Globus pallidus (tissue), 1 donor: ENCODE measurements at places on chromosomes 11 and 22.
A peak's percentile ranks its signal among the peaks of the same experiment; 100 is the strongest.

DNA sequence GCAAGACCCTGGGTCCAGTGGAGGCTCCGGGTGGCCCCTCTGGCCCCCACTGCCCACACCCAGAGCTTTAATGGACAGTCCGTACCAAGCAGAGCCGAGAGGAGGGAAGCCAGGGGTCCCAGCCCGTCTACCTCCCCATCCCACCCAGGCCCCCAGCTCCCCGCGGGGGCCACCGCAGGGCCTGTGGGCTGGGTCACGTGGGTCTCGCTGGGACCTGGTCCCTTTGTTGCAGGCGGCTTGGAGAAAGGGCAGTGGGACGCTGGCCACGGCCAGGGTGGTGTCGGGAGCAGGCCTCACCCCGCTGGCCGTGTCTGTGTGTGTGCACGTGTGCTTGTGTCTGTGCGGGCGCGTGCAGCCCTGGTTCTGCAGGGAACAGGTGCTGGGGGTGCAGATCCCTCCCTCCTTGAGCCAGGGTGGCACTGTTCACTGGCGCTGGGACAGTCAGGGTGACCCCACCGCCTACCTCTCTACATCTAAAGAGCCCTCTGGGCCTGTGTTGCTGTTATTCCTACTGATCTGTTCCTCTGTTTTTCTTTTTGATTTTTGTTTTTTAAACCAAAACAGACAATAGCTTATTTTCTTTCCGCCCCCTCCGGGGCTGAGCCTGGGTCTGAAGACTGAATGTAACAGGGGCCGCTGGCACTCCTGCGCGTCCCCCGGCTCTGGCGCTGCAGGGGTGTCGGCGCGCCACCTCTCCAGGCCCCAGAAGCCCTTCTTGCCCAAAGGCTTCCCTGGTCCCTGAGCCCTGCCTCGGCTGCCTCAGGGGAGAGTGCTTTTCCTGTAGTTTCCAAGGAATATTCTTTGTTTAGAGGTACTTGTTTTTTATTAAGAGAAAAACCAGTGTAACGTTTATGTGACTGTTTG, 20.1 kb upstream of the TMEM191C start:
- no peak for DNase-seq

DNA sequence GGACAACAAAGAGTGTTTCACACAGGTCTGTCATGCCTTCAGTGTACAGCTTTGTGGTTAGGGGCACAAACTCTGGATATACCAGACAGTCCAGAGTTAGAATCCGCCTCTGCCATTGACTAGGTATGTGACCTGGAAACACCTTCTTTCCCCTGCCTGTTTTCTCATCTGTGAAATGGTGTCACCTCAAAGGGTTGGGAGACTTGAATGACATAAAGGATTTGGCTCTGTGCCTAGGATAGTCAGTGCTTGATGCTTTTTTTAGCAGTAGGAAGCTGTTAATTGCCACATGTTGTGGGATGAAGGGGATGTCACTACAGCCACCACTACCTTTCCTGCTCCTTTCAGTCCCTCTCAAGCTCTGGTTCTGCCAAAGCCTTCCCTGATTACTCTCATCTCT, 17.4 kb upstream of the LRRC55 start:
- DNase-seq: no peak

GRCh38 chr22:40434745-40435144, 64.4 kb downstream of the SGSM3 start:
- DNase-seq: no peak

GRCh38 chr11:44627911-44628729, 62.7 kb downstream of the CD82 start:
- peak; percentile 98 for DNase-seq

- DNase-seq: no peak
Observed at GRCh38 chr11:97965849-97966646, 1054.7 kb upstream of the CNTN5 start.

GRCh38 chr11:623999-624704, 603 bp downstream of the CDHR5 start:
- DNase-seq: no peak

GRCh38 chr11:32478277-32478731, 43.0 kb upstream of the WT1 start:
- no peak for DNase-seq

DNA sequence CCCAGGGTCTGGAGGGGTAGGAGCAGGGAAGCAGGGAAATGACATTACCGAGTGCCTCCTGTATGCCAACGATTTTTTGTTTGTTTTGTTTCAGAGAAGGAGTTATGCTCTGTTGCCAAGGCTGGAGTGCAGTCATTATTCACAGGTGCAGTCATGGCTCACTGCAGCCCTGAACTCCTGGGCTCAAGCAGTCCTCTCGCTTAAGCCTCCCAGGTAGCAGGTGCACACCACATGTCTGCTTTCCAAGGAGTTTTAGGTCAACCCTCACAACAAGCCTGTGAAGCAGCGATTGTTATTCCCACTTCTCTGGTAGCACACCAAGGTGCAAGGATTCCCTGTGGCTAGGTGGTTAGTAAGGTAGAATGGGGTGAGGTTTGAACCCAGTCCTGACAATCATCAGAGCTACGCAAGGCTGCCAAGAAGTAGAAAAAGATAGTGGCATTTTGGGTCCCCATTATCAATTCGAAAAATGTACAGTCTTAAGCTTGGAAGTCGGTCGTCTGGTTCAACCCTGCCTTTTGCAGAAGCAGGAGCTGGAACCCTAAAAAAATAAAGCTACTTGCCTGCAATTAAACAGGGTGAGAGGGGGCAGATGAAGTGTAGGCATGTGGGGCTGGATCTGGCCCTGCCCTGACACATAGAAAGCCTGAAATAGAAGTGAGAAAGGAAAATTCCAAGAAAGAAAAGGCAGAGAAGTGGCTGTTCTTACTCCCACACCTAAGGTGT, 9.1 kb downstream of the UCP3 start:
- no peak for DNase-seq

DNA sequence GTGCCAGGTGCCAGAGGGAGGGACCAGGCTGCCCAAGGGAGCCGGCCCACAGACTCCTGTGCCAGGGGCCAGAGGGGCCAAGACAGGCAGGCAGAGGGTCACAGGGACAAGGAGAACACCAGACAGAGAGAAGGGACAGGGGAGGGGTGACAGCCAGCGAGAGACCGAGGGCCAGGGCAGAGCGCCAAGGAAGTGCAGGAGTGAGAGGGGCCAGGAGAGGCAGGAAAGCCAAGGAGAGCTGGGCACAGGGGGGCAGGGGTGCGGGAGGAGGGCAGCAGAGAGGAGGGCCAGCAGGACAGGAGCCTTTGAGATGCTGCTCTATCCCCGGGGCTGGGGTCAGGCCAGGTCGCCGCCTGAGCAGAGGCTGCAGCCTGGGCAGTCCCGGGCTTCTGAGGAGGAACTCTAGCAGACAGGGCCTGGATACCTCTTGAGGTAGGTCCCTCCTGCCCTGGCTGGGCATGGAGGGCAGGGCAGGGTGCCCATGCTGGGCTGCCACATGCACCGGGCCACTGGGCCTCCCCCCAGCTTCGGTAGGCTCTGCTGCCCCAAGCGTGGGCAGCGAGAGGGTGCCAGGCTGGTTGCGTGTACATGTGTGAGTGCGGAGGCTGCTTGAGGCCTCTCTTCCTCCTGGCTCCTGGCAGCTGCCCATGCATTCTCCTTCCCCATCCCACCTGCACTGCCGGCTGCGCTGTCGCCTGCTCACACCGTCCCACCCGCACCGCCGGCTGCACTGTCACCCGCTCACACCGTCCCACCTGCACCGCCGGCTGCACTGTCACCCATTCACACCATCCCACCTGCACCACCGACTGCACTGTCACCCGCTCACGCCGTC, 12.2 kb downstream of the LSP1 start:
- no peak for DNase-seq

GRCh38 chr11:109106151-109106906, 315.7 kb upstream of the C11orf87 start:
- no peak for DNase-seq

- no peak for DNase-seq
Observed at GRCh38 chr11:67656278-67656922, 5.9 kb upstream of the ACY3 start.

GRCh38 chr22:45131749-45132148, 32.0 kb upstream of the NUP50 start:
- peak; percentile 20 for DNase-seq

- DNase-seq: no peak
Observed at GRCh38 chr11:5038341-5038740, 8.0 kb upstream of the OR52J3 start.

- no peak for DNase-seq
Observed at GRCh38 chr22:44692662-44693007, 9.4 kb upstream of the PRR5 start.

- DNase-seq: no peak
Observed at GRCh38 chr11:10650630-10651029, 42.9 kb downstream of the IRAG1 start.

DNA sequence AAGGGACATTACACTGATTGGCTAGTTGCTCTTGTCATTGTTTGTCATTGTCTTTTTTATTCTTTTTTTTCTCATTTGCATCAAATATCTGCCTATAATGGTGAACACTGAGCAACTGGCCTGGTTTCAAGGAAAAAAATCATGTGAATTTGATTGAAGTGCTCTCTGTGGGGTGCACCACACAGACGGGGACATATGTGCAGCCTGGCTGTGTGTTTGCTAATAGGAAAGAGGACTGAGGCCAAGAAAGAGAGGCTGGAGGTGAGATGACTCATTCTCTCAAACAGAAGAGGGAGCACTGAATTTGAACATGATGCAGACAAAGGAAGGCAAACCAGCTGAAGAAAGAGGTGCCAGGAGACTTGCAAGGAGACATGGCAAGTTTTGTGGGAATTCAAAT, 684.9 kb upstream of the CCDC90B start:
- DNase-seq: peak; percentile 66

- no peak for DNase-seq
Observed at GRCh38 chr11:102436561-102436960, 16.0 kb downstream of the TMEM123 start.

DNA sequence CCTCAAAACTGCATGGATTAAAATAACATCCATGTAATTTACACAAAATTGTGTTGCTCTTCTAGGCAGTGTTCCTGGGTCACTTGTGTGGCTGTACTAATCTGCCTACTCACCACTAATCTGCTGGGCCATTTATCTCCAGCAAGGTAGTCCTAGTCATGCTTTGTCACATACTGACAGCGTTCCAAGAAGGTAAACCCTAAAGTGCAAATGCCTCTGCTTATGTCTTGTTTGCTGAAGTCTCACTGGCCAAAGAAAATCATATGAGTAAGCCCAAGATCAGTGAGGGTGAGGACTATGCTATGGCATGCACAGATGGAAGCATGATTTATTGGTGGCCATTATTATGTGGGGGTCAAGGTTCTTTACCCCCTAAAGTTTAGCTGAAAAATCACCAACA, 630.2 kb upstream of the LUZP2 start:
- DNase-seq: no peak

DNA sequence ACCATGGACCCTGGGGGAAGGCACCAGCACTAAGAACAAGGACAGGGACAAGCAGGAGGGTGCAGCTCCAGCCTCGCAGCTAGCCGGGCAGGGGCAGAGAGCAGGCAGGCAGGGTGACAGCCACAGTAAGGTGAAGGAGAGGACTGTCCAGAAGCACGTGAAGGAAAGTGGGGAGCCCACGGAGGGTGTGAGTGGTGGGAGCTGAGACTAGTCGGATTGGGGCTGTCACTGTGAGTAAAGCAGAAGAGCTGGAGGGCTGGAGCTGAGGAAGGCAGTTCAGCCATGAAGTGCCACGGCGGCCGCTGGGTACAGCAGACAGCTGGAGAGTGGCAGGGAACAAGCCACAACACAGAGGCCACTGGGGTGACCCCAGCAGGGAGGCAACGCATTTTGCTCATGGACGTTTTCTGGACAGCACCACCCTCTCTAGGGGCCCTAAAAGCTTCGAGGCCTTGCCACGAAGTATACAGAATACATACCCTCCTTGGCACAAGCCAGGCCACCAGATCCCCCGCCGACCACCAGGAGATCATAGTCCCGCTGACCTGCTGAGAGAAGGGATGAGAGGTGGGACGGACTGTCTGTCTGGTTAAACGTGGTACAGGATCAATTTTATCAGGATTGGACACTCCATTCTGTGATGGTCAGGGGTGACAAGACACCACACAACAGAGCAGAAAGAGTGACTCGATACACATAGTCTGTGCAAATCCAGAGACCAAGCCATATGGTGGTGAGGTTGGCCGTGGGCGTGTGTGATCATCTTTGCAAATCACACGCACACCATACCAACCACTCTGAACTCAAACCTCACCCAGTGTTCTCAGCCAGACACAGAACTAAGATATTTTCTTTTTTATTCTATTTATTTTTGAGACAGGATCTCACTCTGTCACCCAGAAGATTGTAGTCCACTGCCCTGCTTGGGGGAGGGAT, 10.8 kb upstream of the COMT start:
- DNase-seq: no peak

- DNase-seq: peak; percentile 64
Observed at GRCh38 chr11:78350091-78350645, 67.5 kb downstream of the GAB2 start.

DNA sequence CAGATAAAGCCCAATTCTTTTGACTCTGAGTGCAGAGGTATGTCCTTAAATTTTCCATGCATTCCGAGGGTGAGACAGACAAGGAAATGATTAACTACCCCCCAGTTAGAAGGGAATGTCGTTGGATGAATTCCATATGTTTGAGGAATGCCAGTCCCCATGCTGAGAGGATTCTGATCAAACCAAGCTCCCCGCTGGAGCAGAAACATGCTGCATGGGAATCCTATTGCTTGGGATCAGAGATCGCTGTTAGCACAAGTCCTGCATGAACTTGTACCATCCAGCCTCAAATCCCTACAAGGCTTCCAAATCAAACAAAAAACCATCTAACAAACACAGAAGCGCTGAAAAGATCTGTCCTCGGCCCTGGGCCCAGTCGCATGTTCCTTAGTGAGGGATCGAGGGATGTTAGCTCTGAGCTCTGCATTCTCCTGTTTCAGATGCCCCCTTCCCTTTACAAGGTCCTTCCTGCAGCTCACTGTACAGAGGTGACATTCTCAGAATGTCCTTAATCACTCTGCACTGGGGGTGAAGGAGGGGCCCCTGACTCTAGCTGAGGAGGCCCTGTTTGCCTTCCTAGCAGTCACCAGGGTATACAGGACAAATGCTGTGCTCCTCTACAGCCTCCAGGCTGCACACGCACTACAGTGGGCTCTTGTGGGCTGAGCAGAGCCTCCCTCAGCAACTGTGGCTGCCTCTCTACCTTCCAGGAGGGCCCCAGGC, 353.4 kb downstream of the TENM4 start:
- no peak for DNase-seq

- DNase-seq: peak; percentile 63
Observed at GRCh38 chr11:118870396-118871343, 13.0 kb upstream of the CXCR5 start.

- no peak for DNase-seq
Observed at GRCh38 chr11:117145393-117145761, 1.3 kb downstream of the PAFAH1B2 start.

DNA sequence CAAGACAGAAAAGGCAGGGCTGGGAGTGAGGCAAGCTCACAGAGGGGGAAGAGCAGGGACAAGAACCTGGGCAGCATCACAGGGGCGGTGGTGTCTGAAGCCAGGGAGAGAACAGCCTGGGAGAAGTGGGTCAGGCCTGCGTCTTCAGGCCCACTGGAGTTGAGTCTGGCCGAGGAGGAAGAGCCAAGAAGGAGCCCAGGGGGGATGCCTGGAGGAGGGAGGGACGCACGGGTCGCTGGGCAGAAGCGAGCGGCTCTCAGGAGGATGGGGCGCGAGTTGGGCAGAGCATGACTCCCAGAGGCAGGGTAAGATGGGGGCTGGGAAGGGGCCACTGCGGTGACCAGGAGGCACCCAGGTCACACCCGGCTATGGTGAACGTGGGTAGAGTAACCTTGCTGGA, 18.5 kb downstream of the LRFN4 start:
- no peak for DNase-seq

- DNase-seq: no peak
Observed at GRCh38 chr11:73859671-73860070, 17.0 kb downstream of the COA4 start.

- DNase-seq: no peak
Observed at GRCh38 chr11:100928426-100928825, 201.2 kb downstream of the PGR start.
